ENCODE measurements at places on chromosomes 11 and 22.
A peak's percentile ranks its signal among the peaks of the same experiment; 100 is the strongest.

DNA sequence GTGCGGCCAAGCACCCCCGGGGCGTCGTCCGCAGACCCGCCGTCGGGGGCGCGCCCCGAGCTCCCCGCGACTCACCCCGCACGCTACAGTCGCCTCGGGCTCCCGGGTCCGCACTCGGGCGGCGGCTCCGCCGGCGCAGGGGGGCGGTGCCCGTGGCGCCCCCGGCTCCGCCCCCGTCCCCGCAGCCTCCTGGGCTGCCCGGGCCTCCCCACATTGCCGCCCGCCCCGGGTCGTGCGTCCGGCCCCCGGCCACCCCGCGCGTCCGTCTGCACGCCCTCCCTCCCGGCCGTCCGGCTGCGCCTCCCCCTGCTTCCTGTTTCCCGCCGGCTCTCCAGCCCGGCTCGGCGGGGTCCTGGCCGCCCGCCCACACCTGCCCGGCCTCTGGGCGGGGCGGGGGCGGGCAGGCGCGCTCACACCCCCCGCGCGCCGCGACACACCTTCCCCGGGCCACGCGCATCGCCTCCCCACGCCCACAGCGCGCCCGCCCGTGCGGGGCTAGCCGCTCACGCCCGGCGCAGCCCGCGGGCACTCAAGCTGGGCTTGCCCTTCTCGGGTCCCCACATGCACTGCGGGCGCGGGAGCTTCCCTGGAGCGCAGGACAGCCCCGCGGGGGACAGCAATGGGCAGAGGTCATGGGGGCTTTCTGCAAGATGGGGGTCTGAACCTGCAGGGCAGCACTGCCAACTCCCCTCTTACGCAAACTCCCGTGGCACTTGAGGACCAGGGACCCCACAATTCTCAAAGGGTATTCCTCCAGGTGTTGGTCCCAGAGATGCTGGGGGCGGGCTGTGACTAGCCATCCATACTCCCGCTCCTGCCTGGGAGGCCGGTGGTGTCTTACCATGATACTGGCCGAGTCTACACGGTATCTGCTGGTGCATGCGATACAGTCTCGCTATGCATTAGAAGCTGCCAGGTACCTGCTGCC is at the start of gene CARD10:
Gene CARD10 (minus strand): TSS at position 148 of the 928 bp plus-strand sequence. CDS start 215 bp downstream, outside the sequence.
- no peak for DNase-seq

DNA sequence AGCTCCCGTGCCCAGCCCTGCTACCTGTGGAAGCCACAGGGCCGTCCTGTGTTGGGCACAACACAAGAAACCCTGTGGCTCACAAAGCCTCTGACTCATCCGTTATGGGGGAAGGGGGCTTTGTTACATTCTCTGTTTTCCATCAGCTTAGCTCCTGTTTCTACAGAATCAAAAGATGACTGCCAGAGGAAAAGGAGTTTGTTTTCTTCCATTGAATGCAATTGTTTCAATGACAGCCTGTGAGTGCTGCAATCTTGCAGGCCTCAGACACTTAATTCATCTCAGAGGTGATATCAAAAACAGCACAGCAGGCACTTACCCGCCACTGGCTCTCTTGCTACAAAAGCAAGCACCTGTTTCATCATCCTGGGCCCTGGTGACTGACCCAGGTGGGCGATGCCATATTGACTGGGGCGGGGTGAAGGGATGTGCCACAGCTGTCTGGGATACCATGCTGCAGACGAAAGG is 194.3 kb downstream of the OPCML start:
- DNase-seq, result no peak

DNA sequence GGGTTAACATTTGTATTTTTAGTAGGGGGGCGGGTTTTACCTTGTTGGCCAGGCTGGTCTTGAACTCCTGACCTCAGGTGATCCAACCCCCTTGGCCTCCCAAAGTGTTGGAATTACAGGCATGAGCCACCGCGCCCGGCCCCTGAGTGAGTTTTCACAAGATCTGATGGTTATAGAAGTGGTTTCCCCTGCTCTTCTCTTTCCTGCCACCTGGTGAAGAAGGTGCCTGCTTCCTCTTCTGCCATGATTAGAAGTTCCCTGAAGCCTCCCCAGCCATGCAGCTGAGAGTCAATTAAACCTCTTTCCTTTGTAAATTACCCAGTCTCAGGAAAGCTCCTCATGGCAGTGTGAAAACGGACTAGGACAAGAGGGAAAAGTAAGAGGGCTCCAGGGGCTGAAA is 259.1 kb upstream of the PLET1 start:
- no peak for DNase-seq

- peak; percentile 67 for DNase-seq
These were observed at the start of gene PRRG4 for GRCh38 chr11:32829680-32830412. Gene PRRG4, plus strand, starts transcription at chr11:32829927. Its CDS starts 603 bp downstream, at chr11:32830530.

DNA sequence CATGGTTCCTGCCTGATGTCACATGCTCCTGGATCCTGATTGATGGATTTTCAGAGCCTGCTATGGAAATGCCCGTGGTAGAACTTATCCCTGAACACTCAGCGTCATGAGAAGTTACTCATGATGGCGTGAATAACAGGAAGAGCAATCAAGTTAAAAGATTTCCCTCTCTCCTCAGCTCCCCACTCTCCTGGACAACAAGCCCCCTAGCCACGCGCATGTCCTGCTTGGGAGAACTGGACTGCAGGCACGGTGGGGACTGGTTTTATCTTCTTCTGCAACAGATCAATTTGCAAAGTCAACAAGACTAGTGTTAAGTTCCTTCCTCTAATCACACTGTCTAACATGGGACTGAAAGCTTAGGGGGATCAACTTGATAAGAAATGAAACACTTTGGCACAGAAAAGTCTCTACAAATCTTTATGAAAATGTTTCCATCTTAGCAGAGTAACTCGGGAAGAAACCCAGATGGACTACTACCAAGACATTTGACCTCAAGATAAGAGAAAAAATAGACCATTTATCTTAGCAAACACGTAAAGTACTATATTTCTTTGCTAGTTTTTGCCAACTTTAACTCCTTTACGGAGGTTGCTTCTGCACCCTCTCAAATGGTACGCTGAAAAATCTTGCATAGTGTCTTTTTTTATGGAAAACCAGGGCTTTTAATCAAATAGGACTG is 27.6 kb downstream of the POU2AF1 start:
- DNase-seq, result no peak

GRCh38 chr11:86063536-86063935 is 5.3 kb downstream of the PICALM start:
- no peak for DNase-seq

GRCh38 chr22:31160328-31160978 is 471 bp downstream of the RNF185 start:
- DNase-seq, result no peak

DNA sequence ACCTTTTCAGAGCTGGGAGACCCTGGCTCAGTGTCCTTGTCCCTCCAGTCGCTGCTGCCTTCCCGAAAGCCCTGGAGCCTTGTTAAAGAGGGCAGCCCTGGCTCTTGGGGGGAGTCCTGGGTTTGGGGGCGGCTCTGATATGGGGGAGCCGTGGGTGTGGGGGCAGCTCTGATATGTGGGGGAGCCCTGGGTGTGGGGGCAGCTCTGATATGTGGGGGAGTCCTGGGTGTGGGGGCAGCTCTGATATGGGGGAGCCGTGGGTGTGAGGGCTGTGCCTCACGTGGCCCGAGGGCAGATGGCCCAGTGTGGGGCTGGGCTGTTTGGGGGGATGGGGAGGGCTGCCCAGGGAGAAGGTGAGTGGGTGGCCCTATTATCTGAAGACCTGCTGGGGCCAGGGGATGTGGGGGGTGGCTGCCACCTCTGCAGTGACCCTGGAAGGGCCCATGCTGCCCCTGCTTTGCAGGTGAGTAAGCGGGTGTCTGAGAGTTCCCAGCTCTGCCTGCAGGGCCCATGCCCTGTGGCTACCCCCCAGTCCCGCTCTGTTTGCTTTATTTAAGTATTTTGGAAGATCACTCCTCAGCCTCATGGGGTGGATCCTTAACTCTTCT is 30.9 kb upstream of the GRAMD4 start:
- no peak for DNase-seq

- DNase-seq, result no peak
These were observed 1293.9 kb downstream of the JRKL start for GRCh38 chr11:97683733-97684132.

DNA sequence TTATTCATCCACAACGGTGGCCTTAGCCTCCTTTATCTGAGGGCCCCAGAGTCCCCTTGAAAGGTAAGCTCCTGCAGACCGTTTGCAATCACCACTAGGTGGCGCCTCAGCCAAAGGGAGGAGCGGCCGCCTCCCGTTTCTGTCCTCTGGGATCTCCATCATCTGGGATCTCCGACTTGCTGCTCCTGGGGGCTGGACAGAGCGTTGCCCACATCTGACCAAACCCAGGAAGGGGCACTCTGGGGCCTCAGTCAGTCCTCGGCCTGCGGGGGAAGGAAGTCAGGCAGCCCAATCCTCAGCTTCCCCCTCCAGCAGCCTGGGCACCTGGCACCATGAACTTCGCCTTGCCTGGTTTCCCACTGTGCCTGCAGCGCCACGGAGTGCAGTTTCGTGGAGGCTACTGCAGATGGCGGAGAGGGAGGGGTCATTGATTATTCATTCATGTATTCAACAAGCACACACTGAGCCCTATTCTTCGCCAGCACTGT is 23.5 kb downstream of the TP53I11 start:
- peak; percentile 87 for DNase-seq

DNA sequence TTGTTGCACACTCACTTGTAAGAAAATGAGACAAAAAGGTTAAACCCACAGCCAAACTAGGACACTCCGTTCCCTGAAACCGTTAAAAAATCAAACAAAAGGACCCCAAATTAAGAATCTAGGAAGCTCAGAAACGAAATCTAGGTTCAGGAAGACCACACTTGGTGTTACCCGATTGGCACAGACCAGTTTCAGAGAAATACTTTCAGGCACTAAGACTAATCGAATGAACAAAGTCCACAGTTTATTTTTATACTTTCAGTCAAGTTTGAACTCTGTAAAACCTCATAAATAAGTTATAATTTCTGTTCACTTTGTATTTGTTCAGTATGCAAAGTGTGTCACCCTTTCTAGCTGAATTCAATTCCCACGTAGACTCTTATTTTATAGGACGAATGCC is 38.8 kb upstream of the TTC12 start:
- no peak for DNase-seq

All from 8988T (cell line).